H9 (cell line): ENCODE measurements at places on chromosomes 6 and 20. TPM values are rescaled to one million over a fixed set of nuclear protein-coding genes. Genes with fewer than 3 reads are reported as not detected.

The MMUT gene
- total RNA-seq = 13.7 and 13.8 TPM in 2 replicates

The DNAH8 gene
- total RNA-seq = not detected in 2 replicates

The MTG2 gene
- total RNA-seq = 25.1 and 27.7 TPM in 2 replicates

The HDGFL1 gene
- not detected in 2 replicates for total RNA-seq

The NPEPL1 gene
- total RNA-seq = 31.1 TPM in 2 replicates

The NDRG3 gene
- 22.4 and 23.6 TPM in 2 replicates for total RNA-seq

The RBPJL gene
- 0.28 TPM in 1 of 2 replicates, not detected in the other for total RNA-seq

The DCDC2 gene
- total RNA-seq = 0.57 and 0.59 TPM in 2 replicates

The BTN3A1 gene
- 2.5 and 3.1 TPM in 2 replicates for total RNA-seq

The FILIP1 gene
- total RNA-seq = 8.6 and 10.5 TPM in 2 replicates
